Adipocyte (in vitro differentiated cells): ENCODE measurements at places on chromosomes 3 and 15.
A peak's percentile ranks its signal among the peaks of the same experiment; 100 is the strongest.

DNA sequence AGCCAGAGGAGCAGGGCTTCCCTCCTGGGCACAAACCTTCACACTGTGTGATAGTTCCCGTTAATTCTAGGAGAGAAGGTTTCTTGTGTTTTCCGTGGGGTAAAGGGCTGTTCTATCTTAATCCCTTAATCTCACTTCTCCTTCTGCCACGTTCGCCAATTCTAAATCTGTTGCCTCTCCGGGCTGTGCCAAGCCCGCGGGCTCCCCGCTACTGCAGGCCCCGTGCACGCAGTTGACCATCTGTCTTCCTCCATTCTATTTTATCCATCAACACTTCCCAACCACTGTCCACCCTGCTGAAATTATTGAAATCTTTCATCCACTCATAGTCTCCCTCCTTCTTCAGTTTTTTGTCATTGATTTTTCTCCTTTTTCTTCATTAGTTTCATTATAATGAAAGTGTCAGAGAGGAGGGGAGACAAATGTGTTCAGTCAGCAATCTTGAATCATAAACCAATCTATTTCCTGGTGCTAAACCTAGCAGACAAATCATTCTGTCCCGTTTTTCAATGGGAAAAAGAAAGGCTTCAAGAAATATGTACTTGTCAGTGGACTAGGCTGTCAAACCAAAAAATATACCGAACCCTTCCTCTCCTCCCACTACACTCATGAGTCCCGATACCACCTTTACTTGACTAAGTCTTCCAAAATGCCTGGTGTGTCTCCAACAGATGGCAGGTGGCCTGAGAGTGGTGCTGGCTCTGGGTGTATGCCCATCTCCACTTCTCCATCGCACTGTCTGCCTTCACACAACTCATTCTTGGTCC is 39.6 kb downstream of the SLCO2A1 start:
- DNase-seq, result no peak

DNA sequence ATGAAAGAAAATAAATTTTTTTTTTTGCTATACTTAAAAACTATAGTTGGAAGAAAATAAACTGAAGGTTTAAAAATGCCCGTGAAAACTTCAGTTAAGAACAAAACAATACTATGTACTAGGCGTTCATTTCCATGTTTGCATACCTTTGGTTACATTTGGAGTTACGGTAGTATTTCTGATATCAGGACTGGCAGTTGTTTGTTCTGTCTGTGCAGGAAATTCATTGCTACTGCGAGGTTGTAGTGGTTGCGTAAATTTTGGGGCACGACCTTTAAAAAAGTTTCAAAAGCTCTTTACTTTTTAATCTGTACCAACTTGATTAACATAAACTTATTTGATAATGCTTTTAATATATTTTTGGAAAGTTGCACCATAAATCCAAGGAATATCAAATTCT is 47.9 kb downstream of the ST3GAL6 start:
- no peak for DNase-seq

GRCh38 chr3:140319739-140320138 is 358.1 kb upstream of the TRIM42 start:
- no peak for DNase-seq

DNA sequence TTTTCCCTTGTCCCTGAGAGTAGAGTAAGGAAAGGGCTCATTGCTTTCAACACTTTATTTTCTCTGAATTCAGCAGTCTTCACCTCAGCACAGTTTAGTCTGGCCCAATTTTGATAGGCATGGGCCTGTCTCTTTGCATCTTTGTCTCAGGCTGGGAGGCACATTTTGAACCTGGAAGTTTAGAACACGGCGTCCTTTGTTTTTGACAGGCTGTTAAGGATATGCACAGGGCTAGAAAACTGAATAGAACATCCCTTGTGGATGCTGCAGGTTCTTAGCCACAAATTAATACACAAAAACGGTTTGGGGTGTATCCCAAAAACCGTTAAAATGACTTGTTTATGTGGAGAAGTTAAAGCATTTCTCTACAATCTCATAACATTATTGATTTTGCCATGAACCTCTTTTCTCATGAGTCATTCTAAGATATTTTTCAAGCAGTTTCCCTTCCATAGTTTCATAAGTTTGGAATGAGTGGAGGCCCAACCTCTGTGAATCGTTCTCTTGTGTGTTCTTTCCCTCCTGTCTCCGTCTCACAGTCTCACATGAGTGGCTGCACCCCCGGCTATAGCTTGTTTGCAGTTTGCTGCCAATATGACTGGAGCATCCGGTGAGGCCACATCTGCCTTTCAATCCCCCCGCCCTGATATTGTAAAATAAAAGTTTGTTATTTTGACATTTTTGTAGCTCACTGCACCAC is 192.9 kb upstream of the EIF1B start:
- peak; percentile 81 for DNase-seq
